Airway epithelial cell (primary cell): ENCODE measurements at places on chromosomes 3 and 15. TPM values are rescaled to one million over a fixed set of nuclear protein-coding genes. Genes with fewer than 3 reads are reported as not detected.

The CCPG1 gene
- 12.3 and 18.7 TPM in 2 replicates for total RNA-seq

The GP5 gene
- total RNA-seq, result not detected in 2 replicates

The ST8SIA2 gene
- total RNA-seq, result not detected in 2 replicates

The CIDEC gene
- total RNA-seq, result not detected in 2 replicates

The MDFIC2 gene
- total RNA-seq, result not detected in 2 replicates

The SUSD5 gene
- total RNA-seq, result 0.88 and 1.1 TPM in 2 replicates

The C3orf22 gene
- total RNA-seq, result not detected in 2 replicates

The A4GNT gene
- total RNA-seq, result not detected in 2 replicates

The C2CD4B gene
- 0.56 TPM in 1 of 2 replicates, not detected in the other for total RNA-seq

The RHOV gene
- 52.2 and 61.1 TPM in 2 replicates for total RNA-seq

The SERF2 gene
- 907 and 1,323 TPM in 2 replicates for total RNA-seq

The DUOX2 gene
- total RNA-seq, result 0.70 and 0.99 TPM in 2 replicates

The ZBED2 gene
- 21.3 and 25.0 TPM in 2 replicates for total RNA-seq

The U2SURP gene
- total RNA-seq, result 48.9 and 53.2 TPM in 2 replicates

The MYO5C gene
- 12.7 and 21.0 TPM in 2 replicates for total RNA-seq

The PLA2G4E gene
- 3.7 and 5.1 TPM in 2 replicates for total RNA-seq

The C3orf70 gene
- total RNA-seq, result under 0.01 TPM in 1 of 2 replicates, not detected in the other

The DVL3 gene
- total RNA-seq, result 21.9 and 30.9 TPM in 2 replicates

The TERC gene
- total RNA-seq, result 199 and 253 TPM in 2 replicates

The NDN gene
- total RNA-seq, result 59.8 and 62.1 TPM in 2 replicates

The CAPN3 gene
- total RNA-seq, result 1.5 and 1.7 TPM in 2 replicates

The FANCD2OS gene
- 2.3 TPM in 1 of 2 replicates, not detected in the other for total RNA-seq

The GOLGA6C gene
- not detected in 2 replicates for total RNA-seq

The KCNH8 gene
- total RNA-seq, result not detected in 2 replicates

The TMEM45A gene
- total RNA-seq, result 9.6 and 13.2 TPM in 2 replicates

The SLC2A2 gene
- total RNA-seq, result not detected in 2 replicates

The ST3GAL6 gene
- total RNA-seq, result 1.3 and 3.2 TPM in 2 replicates

The GAP43 gene
- total RNA-seq, result not detected in 2 replicates

The PLA2G4D gene
- total RNA-seq, result not detected in 2 replicates
